Naive thymus-derived CD8-positive, alpha-beta T cell (primary cell): ENCODE measurements at places on chromosomes 1 and 21. TPM values are rescaled to one million over a fixed set of nuclear protein-coding genes. Genes with fewer than 3 reads are reported as not detected.

- DNase-seq = peak; percentile 67
These were observed 909 bp upstream of the PAXBP1 start for GRCh38 chr21:32772281-32773047.

Gene LRRC38
- not detected for polyA plus RNA-seq

- no peak for DNase-seq
These were observed 127.3 kb upstream of the POU3F1 start for GRCh38 chr1:38173848-38174247.

GRCh38 chr1:211339631-211340041 lies 13.0 kb downstream of the TRAF5 start:
- DNase-seq = no peak

DNA sequence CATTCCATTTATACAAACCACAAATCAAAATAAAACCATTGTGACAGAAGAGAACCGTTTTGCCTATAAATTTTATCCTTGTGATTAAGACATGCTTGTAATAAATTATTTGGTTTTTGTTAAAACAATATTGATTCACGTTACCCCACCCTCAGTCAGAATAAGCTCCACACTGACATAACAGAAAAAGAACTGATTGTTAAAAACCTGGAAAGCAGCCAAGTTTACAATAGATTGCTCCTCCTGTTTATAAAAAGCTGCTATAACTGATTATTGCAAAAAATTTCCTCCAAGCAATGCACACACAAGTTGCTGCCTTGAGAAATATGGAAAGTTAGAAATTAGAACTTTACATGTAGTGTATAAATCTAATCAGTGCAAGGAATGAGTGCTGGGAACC lies 263.5 kb downstream of the SETD4 start:
- no peak for DNase-seq

DNA sequence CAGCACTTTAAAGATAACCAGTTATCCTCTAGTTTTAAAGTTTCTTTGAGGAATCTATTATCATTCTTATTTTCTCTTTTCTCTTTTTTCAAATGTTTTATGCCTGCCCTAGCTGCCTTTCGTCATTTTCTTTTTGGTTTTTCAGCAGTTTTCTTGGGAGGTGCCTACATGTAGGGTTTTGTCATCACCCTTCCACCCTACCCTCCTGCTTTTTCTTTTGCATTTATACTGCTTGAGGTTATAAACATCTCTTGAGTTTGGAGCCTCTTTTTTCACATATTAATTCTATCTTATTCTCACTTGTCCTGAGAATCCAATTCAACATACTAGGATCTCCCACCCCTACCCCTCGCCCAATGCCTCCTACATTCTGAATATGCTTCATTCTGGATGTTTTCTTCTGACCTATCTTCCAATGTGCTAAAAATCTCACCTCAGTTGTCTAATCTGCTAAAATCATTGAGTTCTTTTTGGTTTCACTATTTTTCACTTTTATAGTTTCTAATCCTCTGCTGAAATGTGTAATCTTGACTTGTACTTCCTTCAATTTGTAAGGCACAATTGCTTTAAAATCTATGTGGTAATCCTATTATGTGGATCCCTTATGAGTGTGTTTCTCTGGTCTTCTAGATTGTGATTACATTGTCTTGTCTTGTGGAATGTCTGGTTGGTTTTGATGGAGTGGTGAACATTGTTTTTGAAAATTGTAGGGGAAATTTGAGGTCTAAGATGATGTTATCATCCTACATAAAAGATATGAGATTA lies 38.7 kb downstream of the MIA3 start:
- no peak for DNase-seq

Gene TP73
- polyA plus RNA-seq = 0.06 TPM

GRCh38 chr1:147812799-147813198 lies 52.4 kb upstream of the GJA5 start:
- no peak for DNase-seq

Gene SLC6A9
- not detected for polyA plus RNA-seq

Gene NFIA
- 7.8 TPM for polyA plus RNA-seq

- no peak for DNase-seq
These were observed 16.6 kb upstream of the LEMD1 start for GRCh38 chr1:205438213-205439158.

GRCh38 chr1:74592580-74593355 lies 80.4 kb upstream of the LRRC53 start:
- DNase-seq = no peak

DNA sequence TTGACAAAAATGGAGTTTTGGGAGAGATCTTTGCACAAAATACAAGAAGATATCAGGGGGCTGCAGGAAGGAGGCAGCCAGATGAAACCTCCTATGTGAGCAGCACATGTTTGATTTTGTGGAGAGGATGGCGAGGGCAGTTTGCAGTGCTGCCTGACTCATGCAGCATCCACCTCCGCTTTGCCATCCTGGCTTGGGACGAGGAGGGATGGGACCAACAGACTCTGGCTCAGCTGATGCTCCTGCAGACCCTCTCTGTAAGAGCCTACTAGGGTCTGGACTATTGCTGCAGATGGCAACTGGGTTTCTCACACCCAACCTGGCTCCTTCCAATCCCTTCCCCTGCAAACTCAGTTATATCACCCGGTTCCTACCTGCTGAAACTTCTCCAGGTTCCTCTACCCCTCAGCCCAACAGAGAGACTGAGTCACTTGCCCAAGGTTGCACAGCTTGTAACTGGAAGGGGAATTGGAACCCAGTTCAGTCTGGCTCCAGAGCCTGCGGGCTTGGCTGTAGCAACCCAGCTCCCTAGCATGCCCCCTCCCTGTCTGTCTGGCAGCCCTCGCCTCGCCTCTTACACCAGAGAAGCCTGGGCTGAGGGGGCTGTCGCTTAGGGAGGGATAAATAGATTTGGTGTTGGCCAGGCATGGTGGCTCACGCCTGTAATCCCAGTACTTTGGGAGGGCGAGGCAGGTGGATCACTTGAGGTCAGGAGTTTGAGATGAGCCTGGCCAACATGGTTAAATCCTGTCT lies 205.8 kb downstream of the PTPRU start:
- no peak for DNase-seq

DNA sequence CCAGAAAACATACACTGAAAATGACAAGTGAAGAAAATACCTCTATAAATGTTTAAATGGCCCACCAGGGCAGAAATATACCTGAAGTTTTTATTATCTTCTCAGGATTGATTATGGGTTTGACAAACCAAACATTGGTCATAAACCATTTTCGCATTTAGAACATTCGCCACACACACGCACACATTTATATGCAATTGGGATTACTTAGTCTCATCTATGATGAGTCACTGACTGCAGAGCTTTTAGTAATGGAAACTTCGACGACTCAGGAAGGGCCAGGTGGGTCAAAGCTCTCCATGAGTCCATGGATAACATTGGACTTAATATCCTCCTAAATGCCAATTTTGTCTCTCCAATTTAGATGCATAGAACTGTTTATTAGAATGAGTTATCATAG lies 16.9 kb downstream of the NRDC start:
- no peak for DNase-seq

Gene TMEM51
- polyA plus RNA-seq = not detected

DNA sequence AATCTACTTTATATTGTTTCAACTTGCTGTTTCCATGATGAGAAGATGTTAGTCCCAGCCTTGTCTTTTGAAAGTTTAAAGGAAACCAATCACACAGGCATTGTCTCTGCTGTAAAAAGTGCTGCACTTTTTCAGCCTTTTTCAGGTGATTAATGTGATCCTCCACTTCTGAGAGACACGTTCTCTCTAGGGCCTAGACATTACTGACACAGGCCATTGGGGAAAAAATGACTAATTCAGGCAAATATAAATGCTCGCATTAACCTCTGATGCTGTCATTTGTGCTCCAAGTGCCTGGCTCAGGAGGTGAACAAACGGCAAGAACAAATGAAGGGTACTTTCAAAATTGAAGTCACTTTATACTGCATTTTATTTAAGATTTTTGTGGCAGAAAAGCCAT lies 32.4 kb upstream of the RGS7 start:
- no peak for DNase-seq

Gene FAM163A
- not detected for polyA plus RNA-seq

GRCh38 chr21:44263768-44264167 lies 2.1 kb upstream of the DNMT3L start:
- DNase-seq = no peak

GRCh38 chr1:151056149-151056548 lies 3.3 kb downstream of the CDC42SE1 start:
- no peak for DNase-seq

Gene FAM43B
- polyA plus RNA-seq = not detected

Gene NAXE
- 124 TPM for polyA plus RNA-seq

DNA sequence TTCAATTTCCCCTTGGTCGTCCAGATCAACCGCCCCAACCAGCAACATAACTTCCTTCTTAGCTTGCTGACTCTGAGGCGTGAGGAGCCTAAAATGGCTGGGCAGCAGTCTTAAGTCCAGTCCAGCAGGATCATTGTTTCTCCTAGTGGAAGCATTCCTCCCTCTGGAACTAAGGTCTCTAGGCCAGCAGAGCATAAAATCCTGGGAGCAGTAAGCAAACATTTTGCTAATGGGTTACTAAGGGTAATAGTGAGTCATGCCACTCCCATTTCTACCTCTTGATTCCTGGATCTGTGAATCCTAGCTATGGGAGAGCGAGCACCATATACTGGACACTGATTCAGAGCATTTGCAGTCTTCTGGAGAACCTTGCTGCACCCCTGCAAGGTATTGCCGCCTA lies 59.9 kb downstream of the ADSS2 start:
- no peak for DNase-seq

Gene LAMC1
- not detected for polyA plus RNA-seq

Gene ACOT11
- not detected for polyA plus RNA-seq

- DNase-seq = no peak
These were observed 191.4 kb downstream of the TM2D1 start for GRCh38 chr1:61533546-61533945.

DNA sequence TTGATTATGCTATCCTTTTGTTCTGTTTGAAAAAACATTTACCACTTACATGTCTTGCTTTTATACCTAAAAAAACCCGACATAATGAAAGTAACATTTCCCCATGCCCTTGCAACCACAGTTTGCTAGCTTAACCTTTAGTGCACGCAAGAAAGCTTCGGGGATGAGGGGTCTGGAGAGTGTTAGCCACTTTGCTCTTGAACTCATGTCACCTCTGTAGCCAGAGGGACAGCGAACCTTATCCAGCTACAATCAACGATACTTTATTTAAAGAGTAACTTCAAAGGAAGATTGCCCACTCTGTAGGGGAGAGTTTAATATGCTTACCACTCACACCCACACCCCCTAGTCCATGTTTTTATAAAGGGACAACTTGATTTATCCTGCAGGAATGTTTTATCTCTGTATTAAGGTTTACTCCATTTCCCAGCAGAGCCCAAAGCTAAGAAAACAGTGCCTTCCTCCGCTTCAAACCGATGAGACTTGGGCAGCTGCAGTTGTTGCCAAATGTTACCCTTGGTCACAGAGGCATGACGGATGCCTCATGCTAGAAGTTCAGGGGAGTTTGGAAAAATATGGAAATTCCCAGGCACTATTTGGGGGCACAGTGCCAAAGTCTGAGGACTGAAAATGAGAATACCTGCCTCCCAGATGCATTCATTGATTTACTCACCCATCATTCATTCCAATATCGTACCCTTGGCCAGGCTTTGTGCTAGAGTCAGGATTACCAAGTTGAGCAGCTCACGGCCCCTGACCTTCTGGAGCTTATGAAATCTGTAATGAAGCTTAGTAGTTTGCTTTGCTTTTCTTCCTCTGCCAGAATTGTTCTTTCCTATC lies 61.4 kb upstream of the VCAM1 start:
- DNase-seq = no peak

- DNase-seq = no peak
These were observed 145.6 kb downstream of the NFIA start for GRCh38 chr1:61227857-61228550.
